ENCODE measurements at places on chromosomes 5 and 9.

DNA sequence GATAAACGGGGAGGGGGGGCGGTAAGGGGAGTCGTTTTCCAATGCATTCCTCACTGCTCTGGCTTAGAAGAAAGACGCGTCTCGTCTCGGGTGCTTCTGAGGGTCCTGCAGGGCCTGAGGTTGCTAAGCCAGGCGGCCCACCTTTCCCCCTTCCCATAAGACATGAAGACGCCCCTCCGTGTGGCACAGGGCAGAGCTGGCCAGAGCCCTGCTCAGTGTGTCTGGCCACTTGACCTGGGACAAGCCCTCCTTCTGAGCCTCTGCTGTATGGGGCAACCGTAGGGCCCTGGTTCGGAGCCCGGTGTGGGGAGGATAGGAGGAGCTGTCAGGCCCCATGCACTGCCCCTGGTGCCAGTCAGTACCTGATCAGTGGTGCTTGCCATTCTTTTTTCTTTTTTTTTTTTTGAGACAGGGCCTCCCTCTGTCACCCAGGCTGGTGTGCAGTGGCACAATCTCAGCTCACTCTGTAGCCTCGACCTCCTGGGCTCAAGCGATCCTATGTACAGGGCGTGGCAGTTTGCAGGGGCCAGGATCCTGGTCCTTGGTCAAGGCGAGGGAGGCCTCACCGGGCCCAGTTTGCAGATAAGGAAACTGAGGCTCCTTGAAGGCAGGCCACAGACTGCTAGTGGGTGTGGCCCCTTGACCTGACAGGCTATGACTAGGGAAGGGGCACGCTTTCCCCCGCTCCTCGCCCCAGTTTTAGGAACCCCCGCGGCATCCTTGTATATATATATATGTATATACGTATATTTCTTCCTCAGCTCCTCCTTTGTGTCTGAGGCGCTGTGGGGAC, 172.3 kb upstream of the IER5L start:
- no peak for DNase-seq

- DNase-seq, result no peak
Observed at GRCh38 chr5:72189146-72189545, 81.9 kb downstream of the MAP1B start.

GRCh38 chr5:80659106-80659505, 4.3 kb upstream of the DHFR start:
- DNase-seq, result no peak

GRCh38 chr9:116718111-116718510, 31.0 kb downstream of the TRIM32 start:
- DNase-seq, result no peak

- DNase-seq, result no peak
Observed at GRCh38 chr5:53250201-53250550, 140.6 kb upstream of the MOCS2 start.

GRCh38 chr5:79503794-79504495, 10.0 kb downstream of the HOMER1 start:
- DNase-seq, result no peak

DNA sequence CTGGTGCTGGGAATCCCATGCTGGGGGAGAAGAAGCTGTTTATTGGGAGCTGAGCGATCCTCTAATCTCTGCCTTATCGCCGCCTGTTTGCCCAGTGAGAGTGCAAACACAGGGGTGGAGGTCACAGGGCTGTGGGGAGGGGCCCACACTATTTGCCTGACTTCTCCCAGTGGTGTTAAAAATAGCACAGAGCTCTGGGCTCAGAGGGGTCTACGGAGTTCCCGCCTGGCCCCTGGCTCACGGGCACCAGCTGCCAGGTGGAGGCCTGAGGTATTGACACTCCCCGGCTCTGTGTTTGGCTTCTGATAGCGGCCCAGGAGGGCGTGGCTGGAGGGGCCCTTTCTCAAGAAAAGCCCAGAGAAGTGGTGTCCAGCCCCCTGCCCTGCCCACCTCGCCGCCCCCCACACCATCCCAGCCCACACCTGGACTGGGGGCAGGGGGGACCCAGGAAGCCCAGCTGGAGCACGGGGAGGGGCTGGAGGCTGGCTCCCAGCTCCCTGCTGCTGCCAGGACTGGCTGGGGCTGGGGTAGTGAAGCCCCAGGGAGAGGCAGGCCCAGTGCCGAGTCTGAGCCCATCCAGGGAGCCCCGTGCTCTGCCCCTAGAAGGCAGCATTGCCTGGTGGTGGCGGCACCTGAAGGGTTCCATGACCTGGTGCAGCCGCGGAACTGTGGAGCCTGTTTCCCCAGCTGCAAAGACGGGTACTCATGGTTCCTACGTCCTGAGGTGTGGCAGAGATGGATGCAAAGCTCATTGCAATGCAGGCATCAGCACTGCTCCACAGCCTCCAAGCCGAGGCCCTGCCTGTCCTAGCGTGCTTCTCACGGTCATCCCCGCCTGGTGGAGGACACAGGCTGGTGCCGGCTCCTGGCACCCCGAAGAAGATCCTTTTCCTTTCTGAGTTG, 35.7 kb upstream of the EGFL7 start:
- DNase-seq, result no peak

GRCh38 chr9:121958530-121958929, 134.6 kb downstream of the TTLL11 start:
- no peak for DNase-seq

DNA sequence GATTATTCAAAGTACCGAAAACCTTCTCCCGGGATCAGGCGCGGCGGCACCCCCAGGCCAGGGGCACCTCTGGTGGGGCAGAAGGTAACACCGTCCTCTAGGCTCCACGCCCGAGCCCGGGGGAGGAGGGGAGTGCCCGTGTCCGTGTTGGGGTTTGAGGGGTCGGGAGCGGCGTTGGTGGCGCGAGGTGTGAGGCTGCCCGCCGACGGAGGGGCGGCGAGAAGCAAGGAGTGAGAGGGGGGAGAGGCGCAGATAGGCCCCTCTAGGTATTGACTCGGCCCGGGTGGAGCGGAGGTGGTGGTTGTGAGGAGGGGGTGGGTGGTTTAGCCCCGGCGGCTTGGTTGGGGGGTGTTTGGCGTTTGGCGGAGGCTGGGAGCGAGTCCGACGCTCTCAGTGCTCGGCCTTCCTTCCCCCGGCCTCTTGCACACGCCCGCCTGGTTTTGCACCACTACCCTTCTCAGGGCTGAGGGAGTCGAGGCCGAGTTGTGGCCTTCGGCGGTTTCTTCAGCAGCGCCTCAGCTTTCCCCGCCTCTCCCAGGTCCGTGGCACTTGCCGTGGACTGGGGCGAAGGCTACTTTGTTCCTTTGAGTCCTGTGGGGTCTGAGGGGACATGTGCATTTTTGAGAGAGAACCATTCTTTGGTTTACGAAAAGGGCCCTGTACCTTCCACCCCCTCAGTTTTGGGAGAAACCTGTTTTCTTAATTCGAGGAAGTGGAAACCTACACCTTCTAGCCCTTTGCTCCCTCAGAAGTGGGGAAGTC, 450 bp downstream of the GPBP1 start:
- no peak for DNase-seq

DNA sequence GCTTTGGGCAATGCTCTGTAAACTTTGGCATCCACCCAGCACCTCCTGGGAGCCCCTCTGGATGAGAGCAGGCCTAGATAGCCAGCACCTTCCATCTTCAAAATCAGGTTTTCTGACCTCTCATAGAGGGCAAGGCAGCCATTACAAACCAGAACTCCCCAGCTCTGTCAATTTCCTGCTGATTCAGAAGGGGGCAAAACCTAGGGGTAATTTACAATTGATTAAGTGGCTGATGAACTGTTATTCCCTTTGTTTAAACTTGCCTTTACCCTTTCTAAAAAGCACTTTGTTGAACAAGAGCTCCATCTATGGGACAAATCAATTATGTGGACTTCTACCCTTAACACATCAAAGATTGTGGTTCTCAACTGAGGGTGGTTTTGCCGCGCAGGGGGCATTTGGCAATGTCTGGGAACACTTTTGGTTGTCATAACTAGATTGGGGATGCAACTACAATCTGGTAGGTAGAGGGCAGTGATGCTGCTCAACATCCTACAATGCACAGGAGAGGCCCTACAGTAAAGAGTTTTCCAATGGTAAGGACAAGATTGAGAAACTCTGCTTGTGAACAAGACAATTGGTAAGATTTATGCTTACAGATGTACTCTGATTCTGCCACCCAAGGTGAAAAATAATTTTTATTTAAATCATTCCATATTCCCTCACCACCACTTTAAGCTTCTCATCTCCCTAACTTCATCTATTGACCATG, 184.1 kb downstream of the MARCHF11 start:
- DNase-seq, result no peak

GRCh38 chr5:105397749-105398148, 1835.2 kb upstream of the NUDT12 start:
- no peak for DNase-seq

DNA sequence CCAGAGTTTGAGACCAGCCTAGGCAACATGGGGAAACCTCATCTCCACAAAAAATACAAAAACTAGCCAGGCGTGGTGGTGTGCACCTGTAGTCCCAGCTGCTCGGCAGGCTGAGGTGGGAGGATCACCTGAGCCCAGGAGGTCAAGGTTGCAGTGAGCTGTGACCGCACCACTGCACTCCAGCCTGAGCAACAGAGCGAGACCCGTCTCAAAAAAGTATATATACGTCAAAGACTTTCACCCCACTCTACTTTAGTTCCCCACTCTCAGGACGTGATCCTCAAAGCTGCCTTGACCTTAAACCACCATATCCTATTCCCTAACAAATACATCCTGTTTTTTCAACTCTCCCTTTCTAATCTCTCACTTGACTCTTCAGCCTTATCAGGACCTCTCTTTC, 41.0 kb downstream of the PCDHGC5 start:
- no peak for DNase-seq

GRCh38 chr5:141926434-141926833, 2.8 kb downstream of the DELE1 start:
- DNase-seq, result no peak

GRCh38 chr5:133259199-133259997, 207.6 kb downstream of the HSPA4 start:
- no peak for DNase-seq

DNA sequence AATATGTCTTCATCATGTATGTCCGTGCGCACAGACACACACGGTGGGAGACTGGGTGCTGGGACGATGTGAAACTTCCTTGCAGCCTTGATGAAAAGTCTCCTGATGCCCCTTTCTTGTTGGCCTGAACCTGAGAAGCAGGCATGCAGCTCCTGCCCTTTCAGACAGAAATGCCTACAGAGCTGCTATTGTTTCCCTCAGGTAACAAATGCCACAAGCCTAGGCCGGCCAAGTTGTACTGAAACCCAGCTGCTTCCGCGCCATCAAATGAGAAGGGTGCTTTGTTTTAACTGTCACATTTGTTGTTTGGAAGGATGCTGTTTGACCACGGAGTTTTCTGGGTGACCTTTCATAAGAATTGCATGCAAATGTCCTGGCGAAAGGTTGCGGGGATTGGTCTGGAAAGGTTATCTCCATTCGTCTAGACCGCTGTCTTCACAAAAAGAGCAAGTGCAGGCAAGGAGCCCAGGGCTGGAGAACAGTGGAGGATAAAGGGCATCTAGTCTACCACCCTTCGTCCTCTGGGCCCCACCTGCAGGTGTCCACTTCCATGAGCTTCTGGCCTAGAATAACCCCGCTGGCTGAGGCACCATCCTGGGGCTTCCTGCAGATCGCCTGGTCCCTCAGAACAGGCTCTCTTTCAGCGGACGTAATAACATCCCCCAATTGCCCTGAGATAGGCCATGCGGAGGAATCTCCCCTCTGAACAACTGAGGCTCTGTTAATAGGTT, 197.2 kb downstream of the SEMA6A start:
- DNase-seq, result no peak

DNA sequence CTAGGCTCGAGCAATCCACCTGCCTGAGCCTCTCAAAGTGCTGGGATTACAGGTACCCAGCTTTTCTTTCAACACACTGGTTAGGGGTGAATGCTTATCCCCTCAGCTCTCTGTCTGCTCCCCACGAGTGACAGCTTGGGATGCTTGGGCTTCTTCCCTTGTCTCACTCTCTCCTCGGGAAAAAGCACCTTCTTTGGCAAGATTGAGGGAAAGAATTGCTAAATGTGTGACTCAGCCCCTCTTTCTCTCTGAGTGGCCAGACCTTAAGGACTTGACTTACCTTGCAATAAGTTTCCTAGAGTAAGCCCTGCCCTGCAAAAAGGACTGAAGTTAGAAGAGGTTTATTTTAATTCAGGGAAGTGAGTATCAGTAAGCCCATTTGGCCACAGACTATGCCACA, 68.1 kb upstream of the ERBIN start:
- no peak for DNase-seq

GRCh38 chr5:13994621-13995253, 50.2 kb upstream of the DNAH5 start:
- DNase-seq, result no peak

DNA sequence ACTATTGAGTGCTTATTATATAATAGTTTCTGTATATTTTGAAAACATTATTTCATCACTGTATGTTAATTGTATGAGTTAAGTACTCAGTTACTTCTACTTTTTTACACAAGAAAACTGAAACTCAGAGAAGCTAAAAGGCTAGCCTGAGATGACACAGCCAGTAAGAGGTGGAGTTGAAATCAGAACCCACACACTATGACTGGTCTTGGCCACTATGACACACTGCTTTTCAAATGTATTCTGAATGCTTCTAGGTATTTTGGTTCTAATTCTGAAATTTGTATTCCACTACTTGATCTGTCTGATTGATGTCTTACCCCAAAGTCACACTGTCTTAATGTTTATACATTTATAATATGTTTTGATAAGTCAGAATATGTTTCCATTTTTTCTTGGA, 181.8 kb downstream of the ZDHHC21 start:
- no peak for DNase-seq

DNA sequence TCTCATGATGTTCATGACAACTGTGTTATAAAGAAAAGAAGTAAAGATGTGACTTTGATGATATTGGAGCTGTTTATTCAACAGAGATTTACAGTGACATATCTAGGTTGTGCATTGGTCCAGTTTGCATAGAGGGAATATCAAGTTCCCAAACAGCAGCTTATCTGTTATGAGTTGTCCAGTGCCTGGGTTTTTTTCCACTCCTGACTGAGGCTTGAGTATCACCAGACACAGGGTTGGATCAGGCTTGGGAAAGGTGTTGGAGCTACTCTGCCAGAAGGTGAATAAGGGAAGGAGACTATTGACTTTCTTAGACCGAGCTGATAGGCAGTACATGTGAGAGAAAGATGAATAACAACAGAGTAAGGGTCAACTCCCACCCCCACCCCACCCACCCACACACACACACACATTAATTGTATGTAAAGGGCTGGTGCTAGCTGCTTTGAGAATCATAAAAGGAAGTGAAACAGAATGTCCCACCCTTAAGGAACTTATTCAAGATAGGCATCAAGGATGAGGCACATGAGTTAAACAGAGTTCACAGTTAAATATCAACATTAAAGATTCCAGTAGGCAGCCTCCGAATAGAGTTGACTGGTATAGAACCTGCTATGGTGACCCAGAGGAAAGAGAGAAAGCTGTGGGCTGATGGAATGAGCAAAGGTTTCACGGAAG, 33.0 kb upstream of the RASGRF2 start:
- no peak for DNase-seq

DNA sequence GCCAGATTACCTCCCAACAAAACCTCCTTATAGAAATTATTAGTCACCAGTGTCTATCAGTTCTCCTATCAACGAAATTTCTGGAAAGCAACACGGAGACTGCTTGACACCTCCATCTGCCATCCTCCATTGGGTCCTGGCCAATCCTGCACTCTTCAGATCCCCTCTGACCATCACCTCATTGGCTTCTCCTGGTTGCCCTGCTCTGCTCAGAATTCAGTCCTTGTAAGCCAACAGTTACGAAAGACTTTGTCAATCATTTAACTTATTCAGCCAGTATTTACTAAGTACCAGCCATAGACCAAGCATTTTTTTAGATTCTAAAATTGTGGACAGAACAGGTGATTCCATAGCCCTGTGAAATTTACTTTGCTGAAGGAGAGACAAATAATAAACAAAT, 228.5 kb downstream of the MARCHF11 start:
- no peak for DNase-seq
